ENCODE measurements at places on chromosomes 16 and 17.
A peak's percentile ranks its signal among the peaks of the same experiment; 100 is the strongest.

- no peak for DNase-seq
These were observed 400.2 kb downstream of the SEC14L1 start for GRCh38 chr17:77540975-77541374.

GRCh38 chr16:54780266-54780665, 150.4 kb upstream of the IRX5 start:
- DNase-seq: no peak

DNA sequence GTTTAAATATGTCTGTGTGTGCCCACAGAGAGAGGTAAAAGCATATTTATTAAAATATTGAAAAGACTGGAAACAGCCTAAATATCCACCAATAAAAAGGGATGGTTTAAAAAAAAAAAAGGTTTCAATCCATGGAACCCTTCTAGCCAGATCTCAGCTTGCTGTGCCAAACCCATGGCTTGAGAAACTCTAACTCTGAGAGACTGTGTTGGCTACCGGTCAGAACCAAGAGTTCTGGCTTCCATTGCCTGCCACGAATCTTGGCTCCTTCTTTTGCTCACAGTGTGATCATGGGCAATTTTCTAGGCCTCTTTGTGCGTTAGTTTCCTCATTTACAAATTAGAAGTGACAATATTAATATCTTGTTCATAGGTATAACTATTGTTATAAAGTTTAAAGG, 201.3 kb upstream of the IRX3 start:
- no peak for DNase-seq

DNA sequence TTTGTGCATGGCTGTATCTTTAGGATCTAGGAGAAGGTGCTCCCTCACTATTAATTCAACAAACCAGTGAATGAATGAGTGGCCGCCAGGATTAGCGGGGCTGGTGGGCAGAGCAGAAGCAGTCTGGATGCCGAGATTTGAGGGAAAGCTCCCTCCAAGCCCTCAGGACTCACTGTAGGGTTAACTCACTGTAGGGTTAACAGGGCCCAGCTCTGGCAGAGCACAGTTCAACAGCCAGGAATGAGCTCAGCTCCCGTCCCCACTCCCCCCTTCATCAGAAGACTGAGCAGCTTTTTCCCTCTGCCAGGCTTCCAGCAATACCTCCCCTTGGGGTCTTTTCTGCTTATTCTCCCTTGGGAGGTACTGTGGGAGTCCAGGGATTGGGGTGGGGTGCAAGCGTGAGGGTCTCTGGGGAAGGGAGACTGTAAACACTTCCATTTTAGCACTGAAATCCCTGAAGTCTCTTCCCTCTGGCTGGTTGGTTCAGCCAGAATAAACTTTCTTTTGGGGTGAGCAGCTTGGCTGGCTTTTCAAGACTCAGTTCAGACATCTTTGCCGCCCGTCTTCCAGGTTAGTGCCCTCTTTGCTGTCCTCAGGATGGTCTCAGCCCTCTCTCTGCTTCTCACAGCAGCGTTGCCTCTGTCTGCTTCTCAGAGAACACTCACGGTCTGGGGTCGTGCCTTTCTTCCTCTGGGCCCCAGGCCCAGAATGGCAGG, 53.7 kb upstream of the WSB1 start:
- no peak for DNase-seq

DNA sequence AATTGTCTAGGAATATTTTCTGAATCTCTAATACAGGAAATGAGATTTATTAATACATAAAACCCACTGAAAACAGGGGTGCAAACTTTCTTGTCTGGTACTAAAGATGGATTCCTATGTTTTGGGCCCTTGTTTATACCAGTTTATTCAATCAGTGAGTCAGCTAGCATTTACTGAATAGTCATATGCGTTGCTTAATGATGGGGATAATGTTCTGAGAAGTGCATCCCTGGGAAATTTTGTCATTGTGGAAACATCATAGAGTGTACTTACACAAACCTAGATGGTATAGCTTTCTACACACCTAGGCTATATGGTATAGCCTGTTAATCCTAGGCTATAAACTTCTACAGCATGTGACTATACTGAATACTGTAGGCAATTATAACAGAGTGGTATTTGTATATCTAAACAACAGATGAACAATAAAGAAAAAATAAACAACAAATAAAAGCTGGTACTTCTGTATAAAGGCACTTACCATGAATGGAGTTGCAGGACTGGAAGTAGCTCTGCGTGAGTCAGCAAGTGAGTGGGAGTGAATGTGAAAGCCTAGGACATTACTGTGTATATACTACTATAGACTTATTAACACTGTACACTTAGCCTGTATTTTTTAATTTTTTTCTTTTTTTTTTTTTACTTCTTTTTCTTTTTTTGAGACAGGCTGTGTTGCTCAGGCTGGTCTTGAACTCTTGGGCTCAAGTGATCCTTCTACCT, 63.7 kb downstream of the SIAH1 start:
- no peak for DNase-seq

GRCh38 chr17:40260528-40260927, 27.2 kb upstream of the CDC6 start:
- no peak for DNase-seq

DNA sequence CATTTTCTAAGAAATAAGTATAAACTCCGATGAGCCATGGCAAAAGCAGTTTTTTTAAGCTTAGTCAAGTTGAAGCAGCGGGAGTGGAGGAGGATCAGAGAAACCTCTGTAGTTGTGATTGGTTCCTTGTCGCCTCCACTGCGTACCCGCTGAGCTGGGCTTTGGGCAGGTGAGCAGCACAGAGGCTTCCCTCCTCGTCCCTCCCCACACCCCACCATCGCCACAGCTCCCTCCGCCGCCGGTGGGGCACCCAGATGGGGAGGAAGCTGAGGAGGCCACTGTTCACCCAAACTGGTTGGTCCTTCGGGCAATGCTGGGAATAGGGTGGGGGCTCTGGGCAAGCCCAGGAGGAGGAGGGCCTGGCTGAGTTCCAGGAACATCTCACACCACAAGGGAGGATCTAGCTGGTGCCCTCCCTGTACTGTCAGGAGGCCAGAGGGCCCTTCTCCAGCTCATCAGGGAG, 5.2 kb upstream of the MRPL38 start:
- DNase-seq: peak; percentile 66

GRCh38 chr17:19769946-19770652, 22.0 kb upstream of the ALDH3A1 start:
- DNase-seq: no peak

DNA sequence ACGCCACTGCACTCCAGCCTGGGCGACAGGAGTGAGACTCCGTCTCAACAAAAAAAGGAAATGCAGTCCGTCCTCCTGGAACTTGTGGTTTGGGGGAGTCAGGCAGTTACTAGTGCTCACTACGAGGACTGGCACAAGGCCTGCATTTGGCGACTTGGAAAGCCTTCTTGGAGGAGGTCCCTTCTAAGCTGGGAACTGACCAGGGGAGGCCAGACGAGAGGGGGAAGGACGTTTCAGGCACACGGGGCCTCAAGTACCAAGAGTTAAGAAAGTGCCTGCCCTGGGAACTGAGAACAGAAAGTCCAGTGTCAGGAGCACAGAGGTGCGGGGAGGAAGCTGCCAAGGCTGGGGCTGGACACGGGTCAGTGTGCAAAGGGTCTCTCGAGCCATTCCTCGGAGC, 89.9 kb downstream of the ABR start:
- no peak for DNase-seq

DNA sequence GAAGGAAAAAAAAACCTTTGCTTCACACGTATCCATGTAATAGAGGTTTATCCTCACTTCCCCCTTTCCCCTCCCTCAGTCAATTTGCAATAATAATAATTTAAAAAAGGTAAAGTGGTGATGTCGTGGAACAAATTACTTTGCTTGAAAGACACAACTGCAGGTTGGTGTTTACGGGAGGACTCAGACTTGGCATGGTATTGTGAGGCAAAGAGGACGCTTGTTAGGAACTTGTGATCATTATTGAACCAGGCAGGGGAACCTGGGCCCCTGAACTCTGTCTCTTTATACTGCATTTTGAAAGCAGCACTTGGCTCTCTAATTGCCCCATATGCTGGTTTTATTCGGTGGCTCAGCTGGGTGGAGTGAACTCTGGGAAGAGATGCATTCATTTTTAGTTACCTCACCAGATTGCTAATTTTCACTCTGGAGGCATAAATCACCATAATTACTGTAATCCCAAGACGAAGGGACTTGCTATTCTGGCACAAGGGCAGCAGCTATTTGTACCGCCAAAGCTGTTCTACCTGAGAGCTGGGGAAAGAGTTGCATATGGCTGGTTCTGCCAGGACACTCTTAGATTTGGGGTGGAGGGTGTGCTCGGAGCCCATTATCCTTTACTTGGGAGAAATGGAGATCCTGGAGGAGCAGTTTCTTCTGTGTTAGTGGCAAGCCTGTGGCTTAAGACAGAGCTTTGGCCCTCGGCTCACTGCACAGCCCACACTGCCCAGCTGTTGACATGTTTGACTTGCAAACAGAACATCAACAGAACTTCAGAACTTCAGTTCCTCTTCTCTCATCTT, 5.7 kb upstream of the DHX8 start:
- DNase-seq: no peak

DNA sequence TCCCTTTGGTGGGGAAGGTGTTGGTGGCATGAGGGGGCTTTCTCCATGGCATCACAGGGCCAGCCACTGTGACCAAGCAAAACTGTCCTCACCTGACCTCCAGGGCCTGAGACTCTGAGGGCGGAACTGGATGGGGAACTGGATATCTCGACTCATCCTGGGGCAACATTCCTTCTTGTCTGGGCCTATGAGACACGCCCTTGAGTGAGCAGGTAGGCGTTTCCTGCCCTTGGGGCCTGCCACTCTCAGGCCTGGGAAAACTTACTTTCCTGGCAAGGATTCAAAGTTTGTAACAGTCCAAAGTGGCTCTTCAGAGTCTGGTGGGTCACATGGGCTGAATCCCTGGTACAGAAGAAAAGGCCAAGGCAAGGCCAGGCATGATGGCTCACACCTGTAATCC, 9.6 kb downstream of the MT1X start:
- DNase-seq: no peak

DNA sequence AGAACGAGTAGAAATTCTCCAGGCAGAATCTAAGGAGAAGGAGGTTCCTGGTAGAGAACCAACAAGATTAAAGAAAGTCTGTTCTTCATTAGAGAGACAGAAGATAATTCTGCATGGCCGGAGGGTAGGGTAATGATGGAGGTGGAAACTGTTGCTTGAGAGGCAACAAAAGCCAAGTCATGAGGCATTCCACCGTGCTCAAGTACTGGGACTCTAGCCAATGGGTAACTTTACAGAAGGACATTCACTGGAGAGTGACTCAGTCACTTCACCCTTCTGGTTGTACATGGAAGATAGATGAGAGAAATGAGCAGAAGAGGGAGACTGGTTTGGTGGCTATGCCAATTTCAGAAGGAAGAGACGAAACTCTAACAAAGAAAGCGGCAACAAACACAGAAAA, 53.6 kb upstream of the ANKFN1 start:
- no peak for DNase-seq

- DNase-seq: no peak
These were observed 15.3 kb downstream of the KSR1 start for GRCh38 chr17:27471321-27472269.

GRCh38 chr16:60810250-60810649, 1226.0 kb downstream of the CDH8 start:
- no peak for DNase-seq

GRCh38 chr16:78778101-78779004, 678.9 kb downstream of the WWOX start:
- no peak for DNase-seq

- no peak for DNase-seq
These were observed 28.1 kb upstream of the ADAMTS18 start for GRCh38 chr16:77462894-77463293.

DNA sequence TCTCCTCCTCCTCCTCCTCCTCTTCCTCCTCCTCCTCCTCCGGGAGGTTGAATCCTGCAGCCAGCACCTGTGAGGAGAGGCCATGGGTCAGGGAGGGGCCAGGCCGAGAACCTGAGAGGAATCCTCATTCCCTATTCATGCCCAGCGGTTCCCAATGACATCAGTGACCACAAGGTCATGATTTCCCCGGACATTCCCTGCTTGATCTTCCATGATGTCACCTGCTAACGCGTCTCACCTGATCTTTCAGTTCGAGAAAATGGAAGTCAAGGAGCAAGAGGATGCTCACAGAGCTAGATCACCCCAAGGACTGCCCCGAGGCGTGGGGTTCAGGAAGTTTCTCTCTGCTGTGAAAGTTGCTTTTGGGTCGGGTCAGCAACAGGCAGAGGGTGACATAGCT, 5.4 kb downstream of the APOBR start:
- DNase-seq: no peak

DNA sequence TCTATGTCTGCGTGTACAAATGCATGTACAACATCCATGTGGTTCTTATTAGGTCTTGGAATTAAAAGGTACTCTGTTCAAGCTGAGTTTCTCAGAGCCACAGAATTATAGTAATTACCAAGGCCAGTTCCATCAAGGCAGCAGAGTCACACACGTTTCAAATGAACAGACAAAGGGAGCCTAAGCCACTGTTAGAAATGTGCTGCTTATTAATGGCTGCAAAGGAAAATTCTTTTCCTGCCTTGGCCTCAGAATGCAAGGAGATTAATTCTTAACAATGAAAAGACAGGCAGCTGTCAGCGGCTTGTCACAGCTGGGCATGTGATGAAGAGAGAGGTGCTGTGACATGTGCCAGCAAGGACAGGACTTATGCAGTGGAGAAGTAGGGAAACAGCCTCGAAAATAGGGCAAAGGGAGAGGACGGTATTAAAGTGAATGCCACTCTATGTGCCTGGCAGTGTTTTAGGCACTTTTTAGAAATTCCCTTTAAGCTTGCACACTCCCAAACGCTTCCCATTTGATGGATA, 100.1 kb upstream of the CLEC3A start:
- DNase-seq: no peak

- DNase-seq: no peak
These were observed 163.2 kb downstream of the SPECC1 start for GRCh38 chr17:20172376-20172775.

- no peak for DNase-seq
These were observed 192.1 kb upstream of the KIF2B start for GRCh38 chr17:53630638-53631037.

- no peak for DNase-seq
These were observed 1.7 kb upstream of the B4GALNT2 start for GRCh38 chr17:49130891-49131290.

DNA sequence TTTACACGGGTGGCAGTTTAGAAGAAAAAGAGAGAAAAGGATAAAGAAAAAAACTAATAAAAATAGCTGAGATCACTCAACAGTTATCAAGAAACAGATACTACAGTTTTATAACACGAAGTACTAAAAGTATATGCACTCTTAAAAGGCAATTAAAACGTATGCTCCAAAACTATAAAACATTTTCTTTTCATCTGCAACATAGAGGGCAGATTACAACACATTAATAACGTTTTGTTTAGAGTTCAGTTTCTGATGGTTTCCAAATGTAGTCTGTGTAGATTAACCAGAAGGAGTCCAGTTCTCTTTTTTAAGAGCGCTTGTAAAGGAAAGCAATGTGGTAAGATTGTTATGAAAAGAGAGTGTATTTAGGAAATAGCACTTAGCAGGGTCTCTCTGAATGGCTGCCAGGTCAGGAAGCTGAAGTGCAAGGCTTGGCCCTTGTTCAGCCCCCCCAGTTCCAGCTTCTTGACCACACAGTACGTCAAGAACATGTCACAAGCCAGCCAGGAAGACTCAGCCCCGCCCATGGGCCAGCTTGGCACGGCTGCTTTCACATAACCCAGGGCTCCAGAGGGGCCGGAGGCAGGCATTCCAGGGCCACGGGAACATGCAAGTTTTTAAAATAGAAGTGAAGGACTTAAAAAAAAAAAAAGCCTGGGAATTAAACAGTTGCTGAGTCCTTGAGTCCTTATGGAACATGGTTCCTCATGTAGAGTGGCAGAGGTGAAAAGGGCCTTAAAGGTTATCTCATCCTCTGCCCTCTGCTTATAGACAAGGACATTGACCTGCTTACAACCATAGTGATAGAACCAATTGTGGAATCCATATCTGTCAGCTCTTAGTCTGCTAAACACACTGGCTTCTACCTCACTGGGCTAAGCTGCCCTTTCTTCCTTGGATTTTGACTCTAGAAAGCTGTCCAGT, 147.4 kb upstream of the TBX2 start:
- DNase-seq: no peak

Data from NCI-H2029 treated with DMSO at 0.1 percent for 48 hours (cell line).